ENCODE measurements at places on chromosomes 5 and 9.

- peak; percentile 71 for DNase-seq
Observed at GRCh38 chr5:102130386-102130785, 165.7 kb downstream of the SLCO4C1 start.

DNA sequence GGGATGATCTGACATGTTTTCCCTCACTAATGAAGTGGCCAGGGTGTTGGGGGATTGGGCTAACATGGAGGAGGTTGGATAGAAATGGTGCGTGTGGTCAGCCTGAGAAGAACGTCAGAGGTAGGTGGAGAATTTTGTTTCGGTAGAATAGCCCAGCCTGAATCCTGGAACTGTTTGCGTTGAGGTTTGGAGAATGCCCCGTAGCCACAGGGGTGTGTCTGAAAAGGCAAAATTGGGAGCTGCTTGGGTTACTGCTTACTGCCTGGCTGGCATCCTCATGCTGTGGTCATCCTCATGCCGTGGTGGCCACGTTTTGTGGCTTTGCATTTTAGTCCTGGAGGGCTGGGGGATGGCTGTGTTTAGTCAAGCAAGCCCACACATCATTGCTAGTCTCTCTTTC is 236.9 kb downstream of the GOLPH3 start:
- no peak for DNase-seq

- no peak for DNase-seq
Observed at GRCh38 chr9:35075358-35075757, 2.9 kb upstream of the VCP start.

- no peak for DNase-seq
Observed at GRCh38 chr9:116286297-116286696, 132.7 kb downstream of the PAPPA start.

DNA sequence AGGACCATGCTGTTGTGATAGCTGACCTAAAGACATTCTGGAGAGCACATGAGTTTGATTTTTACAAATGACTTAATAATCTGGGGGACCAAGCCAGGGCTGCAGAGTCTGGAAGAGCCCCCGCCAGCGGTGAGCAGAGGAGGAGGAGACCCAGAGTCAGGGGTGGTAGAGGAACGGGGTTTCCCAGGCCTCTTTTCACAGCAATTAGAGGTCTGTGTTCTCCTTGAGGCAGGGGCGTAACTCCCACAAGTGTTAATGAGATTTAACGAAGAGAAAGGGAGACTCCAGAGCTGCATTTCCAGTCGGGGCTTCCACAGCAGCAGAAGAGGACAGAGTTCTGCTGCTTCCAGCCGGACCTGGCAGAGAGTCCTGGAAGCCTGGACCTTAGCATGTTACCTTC is 137.9 kb upstream of the SLC24A2 start:
- DNase-seq: no peak

GRCh38 chr9:86563350-86563749 is 209.1 kb upstream of the TUT7 start:
- peak; percentile 53 for DNase-seq

GRCh38 chr5:116671211-116671736 is 96.7 kb upstream of the SEMA6A start:
- DNase-seq: no peak

- no peak for DNase-seq
Observed at GRCh38 chr5:15452030-15452429, 48.0 kb upstream of the FBXL7 start.

GRCh38 chr5:5165541-5166002 is 25.4 kb downstream of the ADAMTS16 start:
- no peak for DNase-seq

GRCh38 chr9:113876993-113877368 is 872 bp downstream of the ZNF618 start:
- no peak for DNase-seq

DNA sequence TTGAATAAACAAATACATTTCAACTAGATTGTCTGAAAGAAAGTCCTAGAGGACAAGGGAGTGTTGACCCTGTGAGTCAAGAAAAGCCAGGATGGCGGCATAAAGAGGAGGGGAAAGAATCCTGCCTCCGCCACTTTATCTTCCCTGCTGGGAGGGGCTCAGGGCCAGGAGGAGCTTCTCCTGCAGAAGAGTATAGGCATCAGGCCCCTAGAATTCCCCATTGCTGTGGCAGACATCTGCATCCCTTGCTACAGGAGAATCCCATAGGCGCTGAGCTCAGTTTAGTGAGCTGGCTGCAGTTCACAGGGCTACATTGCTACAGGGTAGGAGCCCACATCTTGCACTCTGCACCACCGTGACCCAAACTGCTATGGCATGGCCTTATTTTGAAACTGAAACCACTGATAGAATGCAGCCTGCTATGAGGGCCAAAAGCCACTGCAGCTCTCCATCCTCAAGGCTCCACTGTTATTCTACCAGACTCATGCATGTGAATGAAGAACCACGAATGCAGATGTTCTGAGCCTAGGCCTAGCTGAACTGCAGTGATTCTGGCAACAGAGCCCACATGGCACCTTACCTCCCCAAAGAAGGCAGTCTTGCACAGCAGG is 941.4 kb upstream of the CTNND2 start:
- no peak for DNase-seq

GRCh38 chr9:92837191-92837590 is 40.6 kb downstream of the ZNF484 start:
- DNase-seq: no peak

Measured in EH (cell line).